ENCODE measurements at places on chromosomes 5 and 9. TPM values are rescaled to one million over a fixed set of nuclear protein-coding genes. Genes with fewer than 3 reads are reported as not detected.

Gene HSPB3
- total RNA-seq = not detected

Gene SHISAL2B
- not detected for total RNA-seq

Gene INSL6
- total RNA-seq = not detected

Gene MYMK
- total RNA-seq = not detected

Gene TMEM232
- total RNA-seq = 1.5 TPM

Gene ZDHHC11B
- 6.1 TPM for total RNA-seq

Gene FOXD4L3
- not detected for total RNA-seq

Gene UNC5A
- not detected for total RNA-seq

DNA sequence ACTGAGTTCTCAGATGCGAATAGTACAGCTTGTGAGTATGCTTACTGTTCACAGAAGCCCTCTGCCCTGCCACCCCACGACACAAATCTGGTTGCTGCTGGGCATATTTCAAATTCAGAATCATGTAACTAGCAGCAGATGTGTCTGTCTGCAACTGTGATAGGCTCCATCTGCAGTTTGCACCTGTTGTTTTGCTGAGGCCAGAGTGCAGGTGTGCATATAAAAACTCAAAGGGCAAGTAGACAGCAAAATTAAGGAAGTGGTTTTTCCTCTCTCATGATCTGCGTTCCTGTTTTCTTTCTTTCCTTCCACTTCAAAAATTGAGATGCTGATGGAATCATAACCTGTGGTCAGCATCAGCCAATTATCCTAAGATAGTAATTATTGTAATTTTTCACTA is 1000.5 kb downstream of the PTPRD start:
- DNase-seq = no peak

DNA sequence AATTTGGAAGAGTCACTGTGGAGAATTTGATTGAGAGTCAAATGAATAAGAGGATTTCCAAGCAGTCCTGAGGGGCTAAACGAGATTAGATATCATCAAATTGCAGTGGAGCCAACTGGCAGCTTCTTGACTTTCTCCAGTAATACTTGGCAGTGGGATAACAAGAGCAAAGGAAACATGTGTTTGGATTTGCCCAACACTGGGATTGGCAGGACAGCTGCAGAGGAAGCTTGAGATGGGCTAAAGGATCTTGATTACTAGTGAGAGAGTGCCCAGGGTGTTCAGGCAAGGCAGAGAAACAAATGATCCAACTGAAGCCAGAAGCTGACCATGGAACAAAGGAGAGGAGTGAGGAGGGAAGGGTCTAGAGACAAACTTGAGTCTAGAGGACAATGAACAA is 356.0 kb upstream of the ISL1 start:
- no peak for DNase-seq

- no peak for DNase-seq
Observed at GRCh38 chr9:116154976-116155697, 1.5 kb downstream of the PAPPA start.

GRCh38 chr9:13728917-13729811 is 449.7 kb upstream of the MPDZ start:
- no peak for DNase-seq

- no peak for DNase-seq
Observed at GRCh38 chr5:14687023-14687665, 22.6 kb downstream of the OTULIN start.

DNA sequence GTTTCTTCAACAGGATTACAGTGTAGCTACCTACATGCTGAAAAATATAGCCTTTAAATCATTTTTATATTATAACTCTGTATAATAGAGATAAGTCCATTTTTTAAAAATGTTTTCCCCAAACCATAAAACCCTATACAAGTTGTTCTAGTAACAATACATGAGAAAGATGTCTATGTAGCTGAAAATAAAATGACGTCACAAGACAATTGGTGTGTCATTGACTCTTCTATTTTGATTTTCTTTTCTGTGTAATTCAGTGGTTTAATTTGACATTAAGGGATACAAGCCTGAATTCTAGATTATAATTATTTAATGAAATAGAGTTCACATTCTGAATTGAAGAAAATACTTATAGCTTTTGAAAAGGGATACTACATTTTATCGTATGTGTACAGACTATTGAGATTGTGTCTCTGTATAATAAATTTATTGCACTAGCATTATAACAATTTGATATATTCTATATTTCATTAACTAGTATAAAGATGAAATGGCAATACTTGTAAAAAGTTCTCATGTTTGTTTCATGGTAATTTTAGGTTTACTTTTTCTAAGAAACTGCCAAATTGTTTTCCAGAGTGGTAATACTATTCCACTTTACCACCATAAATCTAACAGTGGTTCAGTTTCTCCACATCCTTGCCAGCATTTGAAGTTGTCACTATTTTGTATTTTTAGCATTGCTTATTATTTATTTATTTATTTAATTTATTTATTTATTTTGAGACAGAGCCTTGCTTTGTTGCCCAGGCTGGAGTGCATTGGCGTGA is 18.7 kb downstream of the ANXA1 start:
- DNase-seq = no peak

DNA sequence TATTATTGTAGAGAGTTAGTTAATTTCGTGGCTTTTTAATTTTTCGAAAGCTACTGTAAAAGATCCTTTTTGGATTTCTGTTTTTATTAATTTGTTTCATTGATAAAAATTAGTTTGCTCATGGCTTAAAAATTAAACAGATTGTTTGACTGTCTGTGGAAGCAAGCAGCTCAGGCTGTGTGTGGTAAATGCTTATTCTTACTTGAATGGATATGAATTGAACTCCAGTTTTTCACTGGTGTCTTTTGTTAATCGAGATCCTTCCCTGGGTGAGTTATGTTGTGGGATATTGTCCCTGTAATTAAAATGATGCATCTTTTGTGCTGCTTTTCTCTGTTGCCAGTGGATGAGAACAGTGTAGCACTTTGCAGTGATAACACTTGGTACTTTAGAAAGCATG is 75.3 kb downstream of the PIK3R1 start:
- no peak for DNase-seq

GRCh38 chr9:120609636-120610035 is 29.7 kb upstream of the CDK5RAP2 start:
- no peak for DNase-seq

DNA sequence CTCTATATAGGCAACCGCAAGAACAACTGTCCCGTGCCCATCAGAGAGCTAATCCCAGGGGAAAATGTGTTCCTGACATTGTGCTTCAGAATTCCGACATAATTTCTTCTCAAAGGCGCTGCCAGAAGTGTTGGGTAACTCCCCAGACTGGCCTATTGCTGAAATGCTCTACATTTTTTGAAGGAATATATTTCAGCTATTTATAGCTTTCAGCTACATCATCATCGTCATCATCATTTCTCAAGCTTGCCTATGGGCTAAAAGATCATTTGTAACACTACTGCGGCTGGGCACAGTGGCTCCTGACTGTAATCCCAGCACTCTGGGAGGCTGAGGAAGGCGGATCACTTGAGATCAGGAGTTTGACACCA is 49.7 kb downstream of the MYO10 start:
- DNase-seq = no peak

- DNase-seq = no peak
Observed at GRCh38 chr9:108282872-108283271, 572.9 kb downstream of the ACTL7B start.

- no peak for DNase-seq
Observed at GRCh38 chr9:94656200-94656599, 16.9 kb upstream of the FBP1 start.
